Cardiac muscle cell (in vitro differentiated cells and primary cell): ENCODE measurements at places on chromosomes 7 and 10.

GRCh38 chr10:79463578-79464496 is 18.4 kb upstream of the ZCCHC24 start:
- no peak for DNase-seq

- peak; percentile 5 for DNase-seq
These were observed 41.0 kb upstream of the TMEM248 start for GRCh38 chr7:66880053-66880452.

DNA sequence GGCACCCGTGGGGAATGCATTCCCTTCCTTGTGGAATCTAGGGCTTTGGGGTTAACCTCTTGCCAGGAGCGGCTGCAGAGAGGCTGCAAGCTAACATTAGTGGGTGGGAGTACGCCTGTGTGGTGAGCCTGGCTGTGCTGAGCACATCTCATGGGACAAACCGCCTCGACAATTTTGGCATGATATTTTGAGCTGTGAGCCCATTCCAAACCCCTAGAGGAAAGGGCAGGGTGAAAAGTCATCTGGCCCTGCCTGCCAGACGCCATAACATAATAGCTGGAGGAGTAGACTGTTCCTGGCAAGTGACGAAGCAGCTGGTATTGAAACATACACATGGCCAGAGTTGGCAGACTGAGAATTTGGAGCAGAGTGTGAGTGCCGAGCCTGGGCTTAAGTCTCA is 110.0 kb downstream of the TACC2 start:
- DNase-seq = peak; percentile 73

DNA sequence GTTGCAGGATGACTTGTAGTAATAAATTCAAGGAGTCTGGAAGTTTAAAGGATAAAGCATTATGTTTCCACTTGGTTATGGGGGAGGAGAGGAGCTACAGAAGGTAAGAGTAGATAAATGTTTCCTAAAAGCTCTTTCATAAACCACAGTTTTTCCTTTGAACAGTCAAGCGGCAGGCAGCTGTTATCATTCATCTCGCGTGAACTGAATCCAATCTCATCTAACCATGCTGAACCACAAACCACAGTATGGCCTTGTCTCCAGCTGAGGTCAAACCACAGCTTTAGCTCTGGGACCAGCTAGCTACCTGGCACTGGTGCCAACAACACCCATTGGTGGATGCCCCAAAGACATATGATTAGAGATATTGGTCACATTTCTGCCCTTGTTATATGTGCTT is 63.3 kb downstream of the NOC3L start:
- peak; percentile 68 for DNase-seq

- DNase-seq = peak; percentile 31
These were observed 26.4 kb downstream of the MACC1 start for GRCh38 chr7:20190560-20191390.

- DNase-seq = no peak
These were observed 94.3 kb upstream of the ITGB1 start for GRCh38 chr10:33052263-33052875.

- peak; percentile 59 for DNase-seq
These were observed 148.9 kb downstream of the PARD3 start for GRCh38 chr10:34666008-34666704.
